NCI-H2107 (cell line): ENCODE measurements at places on chromosomes 3 and 15.

DNA sequence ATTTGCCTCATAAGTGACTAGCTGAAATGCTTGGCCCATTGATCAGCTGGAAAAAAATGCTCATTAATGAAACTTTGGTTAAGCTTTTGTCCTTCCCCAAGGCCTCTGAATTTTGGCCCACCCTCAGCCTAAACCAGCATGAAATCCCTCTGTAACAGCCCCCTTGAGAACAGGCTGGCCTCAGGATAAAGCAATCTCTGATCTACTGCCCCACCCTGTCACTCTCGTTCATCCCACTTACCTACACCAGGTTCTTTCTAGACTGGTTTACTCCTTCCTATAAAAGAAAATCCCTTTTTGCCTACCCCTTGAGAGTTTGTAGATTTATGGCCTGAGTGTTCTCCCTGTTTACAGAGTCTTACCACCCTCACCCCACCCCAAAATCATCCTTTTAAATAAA lies 3.4 kb upstream of the AEN start:
- no peak for DNase-seq

DNA sequence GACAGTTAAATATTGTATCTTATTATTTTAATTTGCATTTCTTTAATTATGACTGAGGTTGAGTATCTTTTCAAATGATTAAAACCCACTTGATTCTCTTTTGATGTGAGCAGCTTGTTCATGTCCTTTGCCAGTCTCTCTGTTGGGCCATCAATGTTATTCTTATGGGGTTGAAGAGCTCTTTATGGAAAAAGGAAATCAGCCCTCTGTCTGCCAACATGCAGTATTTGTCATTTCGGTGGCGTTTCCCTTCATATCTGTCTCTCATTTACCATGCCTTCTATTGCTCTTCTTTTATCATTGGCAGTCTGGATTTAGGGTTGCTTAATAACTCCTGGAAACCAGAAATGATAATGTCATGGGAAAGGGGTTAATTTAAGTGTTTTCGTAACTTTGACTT lies 340.7 kb upstream of the DNAJC19 start:
- DNase-seq: no peak

DNA sequence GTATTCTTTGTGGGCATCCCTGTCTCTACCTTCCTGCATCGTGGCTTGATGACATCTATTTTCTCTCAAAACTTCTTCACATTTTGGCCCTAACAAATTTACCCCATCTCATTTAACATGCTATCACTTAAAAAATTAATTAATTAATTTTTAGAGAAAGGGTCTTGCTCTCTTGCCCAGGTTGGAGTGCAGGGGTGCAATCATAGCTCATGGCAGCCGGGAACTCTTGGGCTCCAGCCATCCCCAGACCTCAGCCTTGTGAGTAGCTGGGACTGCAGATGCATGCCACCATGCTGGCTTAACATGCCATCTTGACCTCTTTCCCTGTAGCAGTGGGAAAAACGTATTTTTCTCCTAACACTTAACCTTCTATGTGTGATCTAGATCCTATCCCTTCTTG lies 20.6 kb downstream of the IQGAP1 start:
- DNase-seq: no peak

- no peak for DNase-seq
Measured at GRCh38 chr3:72323773-72324172, 524.5 kb downstream of the SHQ1 start.

DNA sequence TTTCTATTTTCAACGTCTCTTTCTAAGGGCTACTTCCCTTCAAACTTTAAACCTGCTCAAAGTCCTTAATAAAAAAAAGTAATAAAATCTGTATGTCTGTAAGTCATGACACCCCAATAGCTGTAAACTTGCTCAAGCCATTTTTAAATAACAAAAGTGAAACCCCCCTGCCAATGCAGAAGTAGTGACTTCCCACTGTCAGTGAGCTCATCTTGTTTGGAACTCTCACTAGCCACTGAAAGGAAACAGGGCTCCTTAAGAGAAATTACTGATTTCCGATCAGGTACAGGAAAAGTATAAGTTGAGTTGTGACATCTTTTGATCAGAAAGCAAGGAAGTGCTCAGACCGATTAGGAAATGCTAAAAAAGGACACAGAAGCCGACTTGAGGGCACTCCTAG lies 27.6 kb upstream of the GPR171 start:
- no peak for DNase-seq

- no peak for DNase-seq
Measured at GRCh38 chr15:88302373-88302772, 45.8 kb upstream of the NTRK3 start.

DNA sequence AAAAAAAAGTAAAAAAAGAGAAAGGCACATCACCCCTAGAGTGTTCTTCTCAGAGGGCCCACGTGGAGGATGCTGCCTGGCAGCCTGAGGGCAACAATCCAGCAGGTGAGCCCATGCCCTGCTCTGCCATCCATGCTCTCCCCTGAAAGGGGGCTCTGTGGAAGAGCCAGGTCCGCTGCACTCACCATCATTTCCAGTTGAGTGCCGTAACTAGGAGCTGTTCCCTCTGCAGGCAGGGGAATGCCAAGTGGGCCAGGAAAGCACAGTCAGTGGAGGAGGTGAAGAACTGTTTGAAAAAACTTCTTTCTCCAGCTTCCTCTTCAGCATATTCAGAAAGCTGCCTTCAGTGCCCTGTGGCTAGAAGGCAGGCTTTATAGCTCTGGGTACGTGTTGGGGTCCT lies 84.1 kb downstream of the ABHD5 start:
- DNase-seq: no peak
